ENCODE measurements at places on chromosomes 4 and X. TPM values are rescaled to one million over a fixed set of nuclear protein-coding genes. Genes with fewer than 3 reads are reported as not detected.

DNA sequence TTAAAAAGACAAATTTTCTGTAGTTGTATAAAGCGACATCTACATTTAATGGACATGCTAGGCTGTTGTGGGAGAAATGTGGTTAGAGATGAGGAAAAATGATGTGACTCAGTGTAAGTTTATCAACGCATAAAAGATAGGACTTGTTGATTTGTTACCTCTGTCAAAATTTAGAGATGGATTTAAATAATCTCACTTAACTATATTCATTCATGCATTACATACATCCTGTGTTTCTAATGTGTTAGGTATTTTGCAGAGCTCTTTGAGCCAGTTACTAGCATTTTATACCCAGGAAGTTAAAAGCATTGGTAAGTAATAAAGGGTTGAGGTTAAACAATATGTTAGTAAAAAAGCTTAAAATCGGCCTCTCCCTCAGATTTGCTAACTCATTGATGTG lies 34.3 kb downstream of the METAP1 start:
- DNase-seq: no peak

DNA sequence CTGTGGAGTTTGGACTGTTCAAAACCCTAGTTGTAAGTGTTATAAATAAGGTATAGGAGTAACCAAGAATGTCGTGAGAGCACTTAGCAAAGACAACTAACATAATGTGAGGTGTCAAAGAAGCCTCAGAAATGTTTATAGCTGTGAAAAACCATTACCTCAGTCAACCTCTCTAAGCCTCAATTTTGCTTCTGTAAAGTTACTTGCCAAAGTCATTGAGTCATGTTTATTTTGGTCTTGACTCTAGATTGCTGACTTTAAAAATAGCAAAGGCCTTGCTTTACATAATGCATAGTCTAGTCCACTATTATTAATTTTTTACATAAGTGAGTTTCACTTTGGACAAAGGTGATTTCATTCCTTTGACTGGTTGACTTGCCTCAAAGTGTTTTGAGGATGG lies 257.6 kb upstream of the CXXC4 start:
- DNase-seq: no peak

GRCh38 chr4:109298279-109299010 lies 4.0 kb downstream of the COL25A1 start:
- DNase-seq: no peak

DNA sequence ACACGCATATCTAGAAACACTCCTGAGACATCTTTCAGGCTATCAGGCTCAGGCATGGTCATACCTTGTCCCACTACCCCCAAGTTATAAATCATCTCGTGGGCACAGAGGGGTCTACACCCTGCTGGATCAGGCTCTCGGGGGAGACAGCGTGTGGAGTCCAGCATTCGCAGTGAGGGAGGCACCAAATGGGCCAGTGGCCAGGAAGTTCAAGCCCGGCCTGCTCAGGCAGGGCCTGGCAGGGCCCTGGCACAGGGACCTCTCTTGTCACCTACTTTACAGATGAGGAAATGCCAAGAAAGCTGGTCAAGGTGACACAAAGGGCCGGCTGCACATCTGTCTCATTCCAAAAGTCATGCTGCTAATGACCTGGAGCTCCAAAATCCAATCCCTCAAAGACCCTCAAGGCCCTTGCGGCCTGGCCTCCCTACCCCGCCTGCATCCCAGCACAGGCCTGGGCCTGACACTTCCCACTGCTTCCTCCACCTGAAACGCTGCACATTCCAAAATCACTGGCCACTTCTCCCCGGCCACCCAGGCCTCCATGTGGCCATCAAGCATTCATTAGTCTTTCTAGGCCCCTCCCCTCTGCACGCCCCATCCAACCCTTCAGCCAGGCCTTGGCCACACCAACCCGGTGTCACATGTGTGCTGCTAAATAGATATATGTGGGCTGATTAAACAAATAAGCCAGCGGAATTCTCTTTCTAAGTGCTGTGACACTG lies 35.6 kb downstream of the ACOX3 start:
- no peak for DNase-seq

- no peak for DNase-seq
Measured at GRCh38 chr4:78990938-78991810, 51.9 kb upstream of the PAQR3 start.

DNA sequence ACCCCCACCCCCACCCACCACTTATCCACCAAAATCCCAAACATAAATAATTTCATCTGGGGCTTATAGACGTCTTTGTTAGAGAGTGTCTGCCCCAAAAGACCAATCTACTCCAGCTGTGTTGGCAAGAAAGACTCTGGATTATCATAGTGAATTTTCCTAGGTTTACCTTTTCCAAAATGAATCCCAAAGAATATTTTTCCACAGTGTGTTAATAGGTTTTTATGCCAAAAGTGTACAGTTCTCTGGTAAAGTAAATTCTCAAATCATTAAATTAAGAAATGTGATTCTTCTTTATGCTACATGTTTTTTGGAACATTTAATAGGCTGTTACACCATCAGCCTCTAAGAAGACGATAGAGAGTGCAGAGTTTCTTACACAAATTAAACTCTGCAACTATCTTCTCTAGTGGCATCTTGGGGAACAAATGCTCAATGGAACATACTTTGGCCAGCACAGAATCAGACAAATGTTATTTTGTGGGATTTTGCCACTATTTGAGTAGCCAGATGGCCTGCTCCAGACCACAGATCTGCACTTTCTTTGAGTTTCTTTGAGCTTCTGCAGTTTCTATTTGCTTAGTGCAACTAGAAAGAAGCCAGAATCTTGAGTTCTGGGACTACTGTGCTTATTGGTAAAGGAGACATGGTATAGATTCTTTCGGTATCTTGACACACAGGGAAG lies 206.0 kb downstream of the KIT start:
- DNase-seq: no peak

DNA sequence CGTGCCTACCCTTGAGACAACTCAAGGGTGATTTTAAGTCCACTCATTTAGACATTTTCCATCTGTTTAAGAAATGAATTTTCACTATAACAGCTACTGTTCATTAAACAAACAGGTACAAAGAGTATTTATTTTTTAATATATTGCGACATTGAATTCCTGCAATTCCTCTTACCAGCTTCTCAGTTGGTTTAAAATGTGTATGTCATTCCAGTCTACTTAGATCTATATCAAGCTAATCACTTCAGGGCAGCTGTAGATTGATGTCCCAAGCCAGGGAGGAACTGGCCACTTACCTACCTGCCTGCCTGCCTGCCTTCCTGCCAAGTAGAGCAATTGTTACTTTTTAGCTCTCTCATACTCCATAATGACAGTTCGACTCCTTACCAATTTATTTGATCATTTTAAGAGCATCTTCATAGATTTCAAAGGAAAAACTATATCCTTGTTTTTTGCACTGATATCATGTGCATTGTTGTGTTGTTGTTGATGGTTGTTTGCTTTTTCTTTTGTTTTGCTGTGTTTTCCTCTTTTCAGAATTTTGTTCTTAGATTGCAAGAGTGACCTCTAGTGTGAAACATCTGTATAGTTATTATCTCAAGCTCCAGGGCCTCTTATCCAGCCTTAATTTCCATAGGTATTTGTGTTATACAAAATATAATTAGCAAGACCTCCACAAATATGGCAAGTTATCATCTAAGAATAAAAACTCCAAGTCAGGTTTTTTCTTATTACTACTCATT lies 120.9 kb upstream of the NRK start:
- no peak for DNase-seq

DNA sequence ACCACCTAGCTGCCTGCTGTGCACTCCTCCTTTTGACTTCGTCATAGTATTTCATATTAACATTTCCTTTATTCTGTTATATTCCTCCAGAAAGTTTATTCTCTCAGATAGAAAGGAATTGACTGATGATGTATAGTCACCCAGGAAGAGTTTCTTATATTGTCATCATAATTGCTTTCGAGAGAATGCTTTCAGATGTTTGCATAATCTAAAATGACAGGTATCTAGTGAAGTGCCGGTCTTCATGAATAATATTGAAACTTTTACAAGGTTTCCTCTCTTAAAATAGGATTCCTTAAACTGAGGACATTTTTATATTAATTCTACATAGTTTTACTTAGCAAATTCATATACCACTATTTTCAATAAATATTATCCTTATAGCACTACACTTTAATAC lies 10.1 kb downstream of the SEC24D start:
- DNase-seq: no peak

- DNase-seq: no peak
Measured at GRCh38 chrX:29528281-29528680, 687.1 kb upstream of the MAGEB2 start.

DNA sequence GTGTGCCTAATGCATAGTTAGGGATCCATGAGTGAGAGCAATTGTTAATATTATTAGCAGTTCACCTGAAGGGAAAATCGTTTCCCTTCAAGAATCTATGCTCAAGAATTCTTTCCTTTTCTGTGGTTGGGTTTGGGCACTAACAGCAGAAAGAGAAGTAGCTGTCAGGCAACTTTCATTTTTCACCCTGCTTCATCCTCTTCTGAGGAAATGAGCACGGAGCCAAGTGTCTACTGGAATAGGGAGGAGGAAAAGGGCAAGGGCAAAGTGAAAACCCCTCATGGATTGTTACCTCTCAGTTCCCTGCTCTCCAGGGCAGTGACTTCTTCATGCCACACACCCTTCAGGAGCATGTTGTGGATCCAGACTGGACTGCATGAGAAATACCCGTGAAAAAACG lies 2.6 kb upstream of the HPGDS start:
- DNase-seq: no peak

DNA sequence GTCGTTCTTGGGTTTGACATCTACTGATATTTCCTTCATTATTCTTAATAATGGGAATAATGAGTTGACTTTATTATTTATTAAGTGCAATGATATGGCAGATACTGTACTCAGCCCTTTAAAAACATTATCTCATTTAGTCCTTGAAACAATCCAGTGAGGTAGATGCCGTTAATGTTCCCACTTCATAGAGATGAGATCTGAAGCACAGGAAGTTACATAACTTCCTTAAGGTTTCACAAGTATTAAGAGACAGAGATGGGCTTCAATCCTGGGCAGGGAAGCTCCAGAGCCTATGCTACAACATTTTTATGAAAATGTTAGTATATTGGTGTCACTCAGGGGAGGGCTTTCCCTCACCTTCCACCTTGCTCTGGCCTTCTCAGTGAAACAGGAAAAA lies 9.7 kb upstream of the KLHL13 start:
- DNase-seq: no peak

- no peak for DNase-seq
Measured at GRCh38 chr4:88280228-88280795, 4.0 kb downstream of the PPM1K start.

- DNase-seq: no peak
Measured at GRCh38 chr4:55117511-55117910, 7.9 kb downstream of the KDR start.

GRCh38 chr4:183300070-183300469 lies 20.0 kb downstream of the CLDN22 start:
- no peak for DNase-seq

DNA sequence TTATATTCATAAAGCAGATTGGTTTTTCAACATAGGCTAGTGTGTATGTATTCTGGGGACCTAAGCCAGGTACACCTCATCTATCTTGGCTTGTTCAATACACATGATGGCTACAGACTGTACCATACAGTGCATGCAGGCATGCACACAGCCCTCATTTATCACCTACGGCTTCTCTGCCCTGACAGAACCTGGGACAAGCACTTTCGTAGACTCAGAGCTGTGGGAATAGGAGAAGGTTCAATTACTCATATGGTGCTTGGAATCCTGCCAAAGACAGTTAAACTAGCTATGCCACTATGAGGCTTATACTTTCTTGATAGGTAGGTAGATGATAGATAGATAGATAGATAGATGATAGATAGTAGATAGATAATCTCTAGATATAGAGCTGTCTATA lies 457.2 kb downstream of the GALNTL6 start:
- DNase-seq: no peak

DNA sequence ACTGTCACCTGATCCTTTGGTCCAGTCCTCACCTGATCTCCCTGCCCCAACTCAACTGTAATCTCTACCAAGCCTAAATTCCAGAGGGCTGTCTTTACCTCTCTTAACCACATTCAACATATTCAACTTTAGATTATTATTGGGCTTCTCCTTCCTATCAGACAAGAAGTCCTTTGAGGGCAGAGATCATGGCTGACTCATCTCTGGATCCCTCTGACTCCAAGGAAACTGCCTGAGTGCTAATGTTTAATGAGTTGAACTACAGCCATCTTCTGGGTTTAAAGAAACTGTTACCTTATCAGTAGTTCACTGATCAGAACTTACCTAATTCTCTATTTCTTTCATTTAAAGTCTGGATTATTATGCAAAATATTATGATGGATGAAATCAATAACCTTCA lies 135.7 kb downstream of the GPC3 start:
- no peak for DNase-seq

GRCh38 chr4:38673130-38673978 lies 9.4 kb downstream of the KLF3 start:
- DNase-seq: no peak

- no peak for DNase-seq
Measured at GRCh38 chr4:123433976-123434375, 37.4 kb downstream of the SPRY1 start.

- DNase-seq: no peak
Measured at GRCh38 chr4:173498023-173498422, 32.0 kb downstream of the HAND2 start.

- DNase-seq: no peak
Measured at GRCh38 chr4:180913750-180914149, 1329.5 kb upstream of the TENM3 start.

DNA sequence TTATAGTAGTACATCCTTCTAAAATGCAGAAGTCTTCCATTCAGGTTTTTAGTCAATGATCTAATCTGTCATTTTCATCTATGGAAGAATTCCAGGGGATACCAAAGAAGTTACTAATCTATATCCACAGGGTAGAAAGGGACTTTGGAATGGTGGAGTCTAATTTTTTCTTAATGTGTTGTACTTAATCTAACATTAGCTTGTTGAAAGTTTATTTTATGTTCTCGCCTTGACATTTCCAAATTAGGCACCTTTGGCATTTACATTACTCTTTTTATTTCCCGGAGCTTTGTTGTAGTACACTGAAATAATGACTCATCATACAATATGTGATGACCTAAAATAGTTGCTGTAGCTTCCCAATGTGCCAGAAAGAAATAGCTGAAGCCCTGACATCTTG lies 91.5 kb downstream of the HTR2C start:
- no peak for DNase-seq

GRCh38 chrX:129230850-129231512 lies 292.3 kb downstream of the SMARCA1 start:
- DNase-seq: no peak

- DNase-seq: no peak
Measured at GRCh38 chrX:48498374-48498809, 10.4 kb upstream of the PORCN start.

Gene NPY2R
- total RNA-seq: not detected

Gene JADE3
- total RNA-seq: 0.26 TPM

Gene CXCL6
- total RNA-seq: not detected

Gene SLC9B1
- 7.3 TPM for total RNA-seq

Gene GPM6B
- total RNA-seq: not detected

Gene SH3D19
- total RNA-seq: 0.42 TPM

Gene WAS
- 99.7 TPM for total RNA-seq

Gene ADRA2C
- not detected for total RNA-seq

Gene TLR8
- total RNA-seq: 0.22 TPM

Gene OPN1MW2
- not detected for total RNA-seq

Gene WDR19
- 46.3 TPM for total RNA-seq
